Stimulated activated CD8-positive, alpha-beta memory T cell treated with anti-CD3 and anti-CD28 coated beads, Interleukin-2, amount 100 ng/mL, for 1 hour (primary cell): ENCODE measurements at places on chromosomes 2 and 18.

DNA sequence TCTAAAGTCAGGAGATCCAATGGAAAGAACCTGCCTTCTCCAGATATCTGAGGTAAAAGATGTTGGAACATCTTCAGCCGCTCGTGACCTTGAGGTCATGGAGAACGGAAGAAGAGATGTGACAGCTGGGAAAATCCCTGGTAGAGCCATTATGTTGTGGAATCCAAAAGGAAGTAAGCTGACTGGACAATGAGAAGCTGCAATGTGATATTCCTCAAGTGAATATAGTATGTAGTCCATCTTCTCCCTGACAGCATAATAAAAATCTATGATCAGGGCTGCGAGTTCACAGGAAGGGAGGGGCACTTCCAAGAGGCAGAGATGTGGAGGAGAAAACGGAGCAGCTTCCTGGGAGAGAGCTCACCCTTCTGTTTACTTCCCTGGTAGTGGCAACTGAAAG is 201.0 kb upstream of the SP5 start:
- DNase-seq, result no peak

DNA sequence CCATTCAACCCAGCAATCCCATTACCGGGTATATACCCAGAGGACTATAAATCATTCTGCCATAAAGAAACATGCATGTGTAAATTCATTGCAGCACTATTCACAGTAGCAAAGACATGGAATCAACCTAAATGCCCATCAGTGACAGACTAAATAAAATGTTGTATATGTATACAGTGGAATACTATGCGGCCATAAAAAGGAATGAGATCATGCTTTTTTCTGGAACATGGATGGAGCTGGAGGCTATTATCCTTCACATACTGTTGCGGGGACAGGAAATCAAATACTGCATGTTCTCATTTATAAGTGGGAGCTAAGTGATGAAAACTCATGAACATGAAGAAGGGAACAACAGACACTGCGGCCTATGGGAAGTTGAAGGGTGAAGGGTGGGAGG is 65.1 kb downstream of the EHBP1 start:
- DNase-seq, result no peak

DNA sequence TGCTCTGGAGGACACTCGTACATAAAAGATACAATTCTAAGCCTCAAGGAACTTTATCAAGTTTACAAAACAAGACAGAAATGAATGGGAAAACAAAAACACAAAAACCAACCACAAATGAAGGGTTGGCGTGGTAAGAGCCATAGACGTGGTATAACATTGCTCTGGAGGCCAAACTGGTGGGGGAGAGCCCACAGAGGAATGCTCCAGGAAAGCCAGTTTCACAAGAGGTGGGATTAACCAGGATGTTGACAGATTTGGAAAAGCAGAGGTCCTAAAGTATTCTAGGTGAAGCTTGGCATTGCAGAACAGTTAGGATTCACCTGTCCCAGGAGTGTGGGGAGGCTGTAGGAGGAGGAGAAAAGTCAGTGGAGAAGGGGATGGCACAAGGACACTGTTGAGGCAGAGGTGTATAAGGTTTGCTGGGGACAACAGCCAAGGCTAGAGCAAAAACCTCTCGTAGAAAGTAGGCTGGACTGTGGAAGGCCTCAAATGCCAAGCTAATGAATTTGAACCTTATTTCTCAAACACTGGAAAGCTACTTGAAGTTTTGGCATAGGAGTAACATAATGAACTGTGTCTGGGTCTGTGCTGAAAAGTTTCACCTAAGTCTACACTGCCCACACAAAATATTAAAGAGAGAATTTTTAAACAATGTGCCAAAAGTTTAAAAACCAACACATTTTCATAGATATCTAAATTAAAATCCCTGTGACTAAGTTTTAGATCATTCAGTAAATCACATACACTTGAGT is 135.1 kb downstream of the THADA start:
- DNase-seq, result no peak

GRCh38 chr2:159456500-159457426 is 159.6 kb downstream of the BAZ2B start:
- no peak for DNase-seq

- DNase-seq, result no peak
Observed at GRCh38 chr2:156331572-156332283, 793 bp downstream of the NR4A2 start.

DNA sequence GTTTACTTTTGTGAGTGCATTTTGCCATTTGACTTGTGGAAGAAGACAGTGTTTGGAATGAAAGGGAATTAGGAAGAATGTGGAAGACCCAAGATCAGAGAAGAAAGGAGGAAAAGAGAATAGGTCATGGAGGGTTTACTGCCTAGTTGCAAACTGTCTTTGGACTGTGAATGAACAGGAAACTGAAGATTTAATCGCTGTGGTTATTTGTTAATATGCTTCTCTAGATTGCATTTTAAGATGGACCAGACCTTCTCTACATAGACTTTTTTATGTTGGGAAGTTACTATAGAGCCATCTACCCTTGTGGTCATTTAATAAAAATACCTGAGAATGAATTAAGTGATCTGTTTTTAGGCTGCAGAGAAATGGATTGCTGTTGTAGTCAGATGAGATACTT is 6.2 kb downstream of the AGPS start:
- no peak for DNase-seq

- no peak for DNase-seq
Observed at GRCh38 chr18:43159086-43159770, 43.7 kb upstream of the RIT2 start.

DNA sequence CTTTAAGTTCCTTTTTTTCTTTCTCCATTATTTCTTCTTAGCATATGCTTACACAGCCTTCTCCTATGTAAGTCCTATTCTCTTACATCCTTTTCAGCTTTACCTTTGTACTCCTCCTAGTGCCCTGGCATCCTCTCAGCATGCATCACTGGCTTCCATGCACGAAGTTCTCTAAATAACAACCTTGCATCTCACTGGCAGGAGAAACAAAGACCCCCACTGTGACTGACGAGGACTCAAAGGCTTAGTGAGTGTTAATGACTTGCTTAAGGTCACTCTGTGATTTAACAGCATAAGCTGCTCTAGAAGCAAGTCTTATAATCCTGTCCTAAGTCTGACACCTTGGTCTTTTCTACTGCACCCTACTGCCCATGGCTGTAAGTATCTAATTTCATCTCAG is 1236.0 kb upstream of the CELF4 start:
- no peak for DNase-seq

DNA sequence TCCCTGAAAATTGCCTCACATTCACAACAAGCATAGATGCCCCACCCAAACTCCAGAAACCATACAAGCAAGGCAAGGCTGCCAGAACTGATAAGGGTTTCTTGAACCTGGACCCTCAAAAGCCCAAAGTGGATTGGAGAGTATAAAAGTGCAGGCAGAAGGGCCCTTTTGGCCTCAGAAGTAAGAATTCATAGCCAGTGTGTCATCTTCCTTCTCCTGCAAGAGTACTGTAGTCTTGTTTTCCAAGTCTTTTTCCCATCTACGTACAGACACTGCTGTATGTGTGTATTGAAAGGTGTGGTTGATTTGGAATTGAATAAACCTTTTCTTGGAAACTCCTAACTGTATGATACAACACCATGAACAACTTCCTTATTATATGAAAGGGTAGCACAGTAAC is 46.8 kb downstream of the ZC3H15 start:
- no peak for DNase-seq
